ENCODE measurements at places on chromosomes 13 and 19.

GRCh38 chr13:53014495-53015443, 13.8 kb upstream of the OLFM4 start:
- no peak for DNase-seq

DNA sequence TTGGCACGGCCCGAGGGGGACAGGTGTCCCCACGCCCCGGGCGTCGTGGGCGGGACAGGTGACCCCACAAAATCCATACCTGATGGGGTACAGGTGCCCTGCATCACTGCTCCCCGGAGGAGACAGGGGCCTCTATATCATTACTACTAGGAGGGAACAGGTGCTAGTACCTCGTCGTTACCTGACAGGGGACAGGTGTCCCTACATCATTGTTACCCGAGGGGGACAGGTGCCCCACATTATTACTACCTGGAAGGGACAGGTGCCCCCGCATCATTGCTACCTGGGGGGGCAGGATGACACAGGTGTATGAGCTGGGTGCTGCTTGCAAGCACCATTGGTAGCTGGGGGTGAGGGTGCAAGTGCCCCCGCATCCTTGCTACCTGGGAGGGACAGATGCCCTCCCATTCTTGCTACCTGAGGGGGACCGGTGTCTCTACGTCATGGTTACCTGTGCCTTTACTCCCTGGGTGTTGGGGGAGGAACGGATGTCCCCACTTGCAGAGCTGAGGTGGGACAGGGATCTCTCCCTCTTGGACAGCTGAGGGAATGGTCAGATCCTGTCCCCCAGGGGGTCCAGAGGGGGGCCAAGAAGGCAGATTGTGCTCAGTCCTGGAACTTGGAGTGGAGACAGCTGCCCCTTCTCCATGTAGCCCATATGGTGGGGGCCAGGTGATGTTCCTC, 620 bp downstream of the CRTC1 start:
- no peak for DNase-seq

DNA sequence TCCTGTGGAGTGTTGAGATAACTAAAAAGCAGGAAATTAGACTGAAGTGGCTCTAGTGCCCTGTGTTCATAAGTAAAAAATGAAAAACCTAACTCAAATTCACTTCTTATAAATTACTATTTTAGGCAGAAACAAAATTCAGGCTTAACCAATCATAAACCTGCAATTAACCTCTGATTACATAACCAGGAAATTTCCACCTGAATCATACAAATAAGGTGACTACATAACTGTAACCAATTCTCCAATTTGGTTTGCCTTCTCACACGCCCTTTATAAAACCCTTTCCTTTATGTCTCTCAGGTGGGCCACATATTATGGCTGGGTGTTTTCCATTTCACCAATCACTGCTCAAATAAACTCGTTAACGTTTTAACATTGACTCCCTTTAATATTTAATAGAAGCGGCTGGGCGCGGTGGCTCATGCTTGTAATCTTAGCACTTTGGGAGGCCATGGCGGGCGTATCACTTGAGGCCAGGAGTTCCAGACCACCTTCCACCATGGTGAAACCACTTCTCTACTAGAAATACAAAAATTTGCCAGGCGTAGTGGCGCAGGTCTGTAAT, 22.9 kb upstream of the ZNF724 start:
- DNase-seq, result no peak

- no peak for DNase-seq
These were observed 331.5 kb downstream of the ZNF536 start for GRCh38 chr19:30703645-30704044.

GRCh38 chr13:59877933-59878332, 285.8 kb downstream of the DIAPH3 start:
- no peak for DNase-seq

DNA sequence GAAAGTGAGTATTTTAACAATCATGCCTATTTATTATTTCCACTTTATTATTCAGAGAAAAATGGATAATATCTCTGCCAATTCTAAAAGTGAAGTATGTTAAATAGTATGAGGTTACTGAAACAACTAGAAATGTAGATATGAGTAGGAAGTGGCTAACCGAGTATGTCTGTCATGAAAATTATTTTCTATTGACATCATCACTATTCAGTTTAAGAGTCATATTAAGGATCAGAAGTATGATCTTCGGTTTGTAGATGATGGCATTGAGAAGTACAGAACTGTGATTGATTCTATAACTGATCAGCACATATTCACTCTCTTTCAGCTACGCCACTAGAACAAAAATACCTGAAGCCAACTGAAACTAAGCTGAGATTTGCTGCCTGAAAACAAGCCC, 146.4 kb upstream of the SLITRK5 start:
- DNase-seq, result no peak

- no peak for DNase-seq
These were observed 595.5 kb downstream of the TBC1D4 start for GRCh38 chr13:74886502-74886901.

- no peak for DNase-seq
These were observed 8.2 kb upstream of the OR1M1 start for GRCh38 chr19:9078651-9079050.

DNA sequence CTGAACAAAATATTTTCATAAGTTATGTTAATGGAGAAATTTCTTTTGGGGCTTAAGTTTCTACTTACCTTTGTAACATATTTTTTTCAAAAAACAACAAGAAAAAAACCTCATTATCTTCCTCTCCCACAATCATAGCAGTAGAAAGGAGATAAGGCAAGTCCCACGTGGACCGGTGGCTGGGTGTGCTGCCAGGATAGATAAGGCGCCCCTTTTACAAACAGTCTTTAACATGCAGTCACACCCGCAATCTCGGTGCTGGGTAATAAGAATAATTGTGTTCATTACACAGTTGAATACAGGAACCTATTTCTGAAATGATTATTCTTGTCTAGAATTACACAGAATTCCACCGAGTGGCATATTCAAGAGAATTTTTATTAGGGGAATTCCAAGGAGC, 1202.3 kb downstream of the UQCRFS1 start:
- no peak for DNase-seq

- no peak for DNase-seq
These were observed 14.7 kb downstream of the LACC1 start for GRCh38 chr13:43894438-43894837.

GRCh38 chr13:110525328-110526319, 35.9 kb downstream of the RAB20 start:
- DNase-seq, result no peak

GRCh38 chr19:55576746-55577145, 3.9 kb downstream of the ZNF579 start:
- no peak for DNase-seq

DNA sequence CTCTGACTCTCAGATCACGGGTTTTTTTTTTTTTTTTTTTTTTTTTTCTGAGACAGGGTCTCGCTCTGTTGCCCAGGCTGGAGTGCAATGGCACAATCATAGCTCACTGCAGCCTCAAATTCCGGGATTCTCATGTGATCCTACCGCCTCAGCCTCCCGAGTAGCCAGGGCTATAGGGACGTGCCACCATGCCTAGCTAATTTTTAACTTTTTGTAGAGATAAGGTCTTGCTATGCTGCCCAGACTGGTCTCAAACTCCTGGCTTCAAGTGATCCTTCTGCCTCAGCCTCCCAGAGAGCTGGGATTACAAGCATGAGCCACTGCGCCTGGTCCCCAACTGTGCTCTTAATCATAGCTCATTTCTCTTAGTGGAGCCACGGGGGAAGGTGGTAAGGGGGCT, 4.6 kb upstream of the GRAMD1A start:
- DNase-seq, result no peak

DNA sequence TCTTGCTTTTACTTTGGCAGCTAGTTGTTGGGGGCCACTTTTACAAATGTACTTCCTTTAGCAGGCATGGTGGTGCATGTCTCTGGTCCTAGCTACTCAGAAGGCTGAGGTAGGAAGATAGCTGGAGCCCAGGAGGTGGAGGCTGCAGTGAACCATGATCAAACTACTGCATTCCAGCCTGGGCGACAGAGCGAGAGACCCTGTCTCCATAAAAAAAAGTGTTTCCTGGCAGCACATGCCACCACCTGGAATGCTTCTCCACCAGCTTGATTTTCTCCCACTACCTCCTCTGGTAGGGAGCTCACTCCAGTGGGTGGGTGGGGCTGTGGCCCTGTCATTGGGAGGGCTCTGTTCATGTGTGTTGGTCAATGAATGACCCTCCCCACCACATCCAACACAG, 12.5 kb downstream of the FZR1 start:
- DNase-seq, result no peak

DNA sequence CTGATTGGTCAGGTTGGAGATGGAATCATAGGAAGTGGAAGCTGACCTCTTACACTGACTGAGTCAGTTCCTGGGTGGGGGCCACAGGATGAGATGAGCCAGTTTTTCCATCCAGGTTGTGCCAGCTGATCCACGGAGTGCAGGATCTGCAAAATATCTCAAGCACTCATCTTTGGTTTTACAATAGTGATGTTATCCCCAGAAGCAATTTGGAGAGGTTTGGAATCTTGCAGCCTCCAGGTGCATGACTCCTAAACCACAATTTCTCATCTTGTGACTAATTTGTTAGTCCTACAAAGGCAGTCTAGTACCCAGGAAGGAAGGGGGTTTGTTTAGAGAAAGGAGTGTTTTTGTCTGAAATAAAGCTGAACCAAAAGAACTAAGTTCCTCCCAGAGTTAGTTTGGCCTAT, 212.8 kb downstream of the SLITRK6 start:
- DNase-seq, result no peak

DNA sequence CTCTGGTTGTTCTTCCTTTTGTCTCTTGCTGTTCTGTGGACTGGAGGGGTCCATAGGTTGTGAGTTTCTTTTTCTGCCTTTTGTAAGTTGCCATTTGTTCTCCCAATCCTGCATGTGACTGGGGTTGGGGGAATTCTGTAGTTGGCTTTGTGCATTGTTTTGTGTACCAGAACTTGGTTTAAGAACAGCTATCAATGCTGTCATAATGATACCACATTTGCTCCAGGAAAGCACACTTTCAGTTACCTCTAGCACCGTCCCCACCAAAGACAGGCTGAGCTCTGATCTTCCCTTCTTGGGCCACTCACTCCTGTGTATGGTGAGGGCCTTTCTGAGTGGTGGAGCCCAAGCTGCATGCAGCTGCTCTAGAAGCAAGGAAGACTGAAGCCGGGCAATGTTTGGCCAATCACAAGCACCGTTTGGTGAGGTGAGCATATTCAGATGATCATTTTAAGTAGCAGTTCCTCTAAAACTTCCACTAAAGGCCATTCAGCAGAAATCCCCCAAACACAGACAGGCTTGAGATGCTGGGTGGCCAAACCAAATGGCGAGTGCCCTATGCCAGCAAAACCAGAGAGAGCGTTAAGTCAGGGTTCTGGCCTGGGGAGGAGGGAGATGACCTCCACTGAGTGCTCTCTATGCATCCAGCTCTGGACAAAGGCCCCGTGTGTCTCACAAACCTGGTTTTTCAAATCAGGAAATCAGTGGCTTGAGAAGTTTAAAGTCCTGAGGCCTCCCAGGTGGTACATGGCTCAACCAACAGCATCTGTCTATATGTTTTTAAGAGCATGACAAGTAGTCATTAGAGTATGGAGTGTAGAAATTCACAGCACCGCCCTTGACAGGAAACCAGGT, 120.7 kb upstream of the SPATA13 start:
- no peak for DNase-seq

GRCh38 chr13:33953781-33954180, 135.8 kb downstream of the RFC3 start:
- no peak for DNase-seq

- DNase-seq, result no peak
These were observed 4.6 kb downstream of the MATK start for GRCh38 chr19:3781603-3782002.

DNA sequence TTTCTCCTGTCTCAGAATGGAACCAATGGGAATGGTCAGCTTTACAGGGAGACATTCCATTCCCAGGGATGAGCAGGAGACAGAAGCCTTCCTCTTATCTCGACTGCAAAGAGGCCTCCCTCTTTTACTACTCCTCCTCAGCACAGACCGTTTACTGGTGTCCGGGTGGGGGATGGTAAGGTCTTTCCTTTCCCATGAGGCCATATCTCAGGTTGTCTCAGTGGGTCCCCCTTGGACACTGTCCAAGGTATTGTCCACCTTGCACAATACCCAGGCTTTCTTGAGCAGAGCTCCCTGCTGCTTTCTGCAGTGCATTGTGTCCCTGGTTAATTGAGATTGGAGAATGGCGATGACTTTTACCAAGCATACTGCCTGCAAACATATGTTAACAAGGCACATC, 7.5 kb upstream of the ZNF808 start:
- no peak for DNase-seq

DNA sequence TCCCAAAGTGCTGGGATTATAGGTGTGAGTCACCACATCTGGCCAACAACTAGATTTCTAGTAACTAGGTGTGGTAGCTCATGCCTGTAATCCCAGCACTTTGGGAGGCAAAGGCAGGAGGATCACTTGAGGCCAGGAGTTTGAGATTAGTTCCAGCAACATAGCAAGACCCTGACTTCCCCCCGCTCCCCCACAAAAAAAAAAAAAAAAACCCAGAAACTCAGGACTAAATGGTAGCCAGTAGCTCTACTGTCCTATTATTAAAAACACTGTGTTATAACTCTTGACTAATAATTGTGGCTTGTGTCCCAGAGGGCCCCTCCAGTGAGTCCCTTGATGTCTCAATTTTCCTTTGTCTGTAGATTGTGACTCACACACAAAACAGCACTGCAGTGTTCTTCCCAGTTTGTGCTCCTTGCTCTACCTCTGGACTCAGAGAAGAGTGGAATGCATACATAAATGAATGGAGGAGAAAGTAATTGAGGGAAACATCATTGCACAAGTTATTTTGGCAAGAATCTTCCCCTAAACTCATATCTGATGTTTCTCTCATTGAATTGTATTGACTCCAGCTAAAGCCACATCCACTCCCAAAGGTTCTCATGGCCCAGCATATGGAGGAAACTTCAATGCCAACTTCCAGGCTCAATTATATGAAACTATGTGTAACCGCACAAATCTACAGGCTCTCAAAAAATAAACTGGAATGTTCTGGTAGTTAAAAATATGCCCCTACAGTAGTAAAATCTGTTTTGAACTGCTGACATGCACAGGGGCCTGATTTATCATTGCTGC, 8.8 kb downstream of the TPT1 start:
- no peak for DNase-seq

DNA sequence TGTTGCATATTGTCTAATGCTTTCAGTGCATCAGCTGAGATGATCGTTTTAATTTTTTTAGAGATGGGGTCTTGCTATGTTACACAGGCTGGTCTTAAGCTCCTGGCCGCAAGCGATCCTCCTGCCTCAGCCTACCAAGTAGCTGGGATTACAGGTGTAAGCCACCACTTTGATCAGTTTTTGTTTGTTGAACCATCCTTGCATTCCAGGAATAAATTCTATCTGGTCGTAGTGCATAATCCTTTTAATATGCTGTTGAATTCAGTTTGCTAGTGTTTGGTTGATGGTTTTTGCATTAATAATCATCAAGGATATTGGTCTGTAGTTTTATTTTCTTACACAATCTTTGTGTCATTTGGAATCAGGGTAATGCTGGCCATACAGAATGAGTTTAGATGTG, 4.4 kb downstream of the ZNF211 start:
- DNase-seq, result no peak

DNA sequence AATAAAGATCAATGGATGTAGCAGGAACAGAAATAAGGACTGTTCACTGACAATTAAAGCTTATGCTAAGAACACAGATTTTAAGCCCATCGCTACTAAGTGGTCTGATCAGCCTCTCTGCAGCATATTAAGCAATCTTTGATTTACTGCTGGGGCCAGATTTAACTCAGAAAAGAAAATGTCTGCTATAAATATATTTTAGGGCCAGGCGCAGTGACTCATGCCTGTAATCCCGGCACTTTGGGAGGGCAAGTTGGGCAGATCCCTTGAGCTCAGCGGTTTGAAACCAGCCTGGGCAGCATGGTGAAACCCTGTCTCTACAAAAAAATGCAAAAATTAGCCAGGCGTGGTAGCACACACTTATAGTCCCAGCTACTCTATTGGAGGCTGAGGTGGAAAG, 43.0 kb downstream of the METTL21C start:
- DNase-seq, result no peak

GRCh38 chr13:70310396-70311119, 202.3 kb upstream of the KLHL1 start:
- DNase-seq, result no peak

Data from right kidney (tissue), 9 donors.